ENCODE measurements at places on chromosomes 7 and 10.

DNA sequence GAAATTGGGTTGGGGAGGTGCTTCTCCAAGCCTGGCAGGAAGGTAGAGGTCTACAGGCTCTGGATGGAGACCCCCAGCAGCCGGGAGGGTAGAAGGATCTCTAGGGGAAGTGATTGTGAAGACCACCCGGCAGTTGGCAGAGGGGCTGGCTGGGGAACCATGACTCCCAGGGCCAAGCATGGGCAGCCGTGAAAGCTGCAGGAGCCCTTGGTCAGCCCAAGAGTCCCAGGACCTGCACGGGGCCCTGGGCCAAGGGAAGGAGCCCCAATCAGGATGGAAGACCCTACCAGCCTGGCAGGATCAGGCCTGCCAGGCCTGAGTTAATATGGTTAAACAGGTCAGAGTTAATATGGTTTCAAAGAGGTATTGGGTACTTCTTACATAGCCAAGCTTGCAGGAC is 126.3 kb upstream of the NANOS1 start:
- DNase-seq, result no peak

DNA sequence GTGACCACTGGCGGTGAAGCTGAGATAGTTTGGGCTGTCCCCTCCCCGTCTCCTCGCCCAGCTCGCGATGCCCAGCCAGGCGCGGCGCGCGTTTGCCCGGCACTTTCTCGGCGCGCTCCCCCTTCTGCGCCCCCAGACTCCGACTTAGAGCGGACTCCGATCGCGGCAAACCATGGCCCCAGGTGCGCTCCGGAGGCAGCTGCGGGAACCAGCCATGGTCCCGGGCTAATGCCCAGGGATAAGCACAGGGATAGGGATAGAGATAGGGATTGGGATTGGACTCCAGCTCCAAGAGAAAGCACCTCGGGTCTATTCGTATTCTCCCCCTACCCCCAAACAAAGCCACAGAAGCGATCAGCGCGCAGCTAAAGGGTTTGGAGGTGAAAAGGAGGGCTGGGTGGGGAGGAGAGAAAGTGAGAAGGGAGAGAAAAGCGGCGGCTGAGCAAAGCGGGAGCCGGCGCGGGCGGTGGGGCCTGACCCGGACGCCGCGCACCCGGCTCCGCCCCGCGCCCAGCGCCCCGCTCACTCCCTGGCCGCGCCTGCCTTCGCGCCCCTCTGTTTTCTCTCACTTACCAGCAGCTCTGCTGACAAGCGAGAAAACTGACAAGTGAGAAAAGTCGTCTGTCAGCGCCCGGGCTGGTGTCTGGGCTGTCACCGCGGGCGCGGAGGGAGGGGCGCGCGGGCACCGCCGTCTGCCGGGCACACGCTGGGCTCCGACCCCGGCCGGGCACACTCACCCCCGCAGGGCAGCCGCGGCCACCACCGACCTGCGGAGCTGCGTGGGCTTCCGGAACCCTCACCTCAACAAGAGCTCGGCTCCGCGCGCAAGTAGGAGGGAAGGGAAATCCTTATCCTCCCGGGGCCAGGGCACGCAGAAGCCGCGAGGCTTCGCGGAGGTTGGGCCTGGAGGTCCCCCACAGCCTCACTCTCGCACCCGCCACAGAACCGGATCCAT is at the start of gene PDE1C:
Gene PDE1C, minus strand, starts transcription at position 2 of the 955 bp plus-strand sequence.
- no peak for DNase-seq

- no peak for DNase-seq
Observed at GRCh38 chr10:26291721-26292480, 75.3 kb downstream of the GAD2 start.

GRCh38 chr7:47405286-47405904 is 176.5 kb downstream of the TNS3 start:
- no peak for DNase-seq

DNA sequence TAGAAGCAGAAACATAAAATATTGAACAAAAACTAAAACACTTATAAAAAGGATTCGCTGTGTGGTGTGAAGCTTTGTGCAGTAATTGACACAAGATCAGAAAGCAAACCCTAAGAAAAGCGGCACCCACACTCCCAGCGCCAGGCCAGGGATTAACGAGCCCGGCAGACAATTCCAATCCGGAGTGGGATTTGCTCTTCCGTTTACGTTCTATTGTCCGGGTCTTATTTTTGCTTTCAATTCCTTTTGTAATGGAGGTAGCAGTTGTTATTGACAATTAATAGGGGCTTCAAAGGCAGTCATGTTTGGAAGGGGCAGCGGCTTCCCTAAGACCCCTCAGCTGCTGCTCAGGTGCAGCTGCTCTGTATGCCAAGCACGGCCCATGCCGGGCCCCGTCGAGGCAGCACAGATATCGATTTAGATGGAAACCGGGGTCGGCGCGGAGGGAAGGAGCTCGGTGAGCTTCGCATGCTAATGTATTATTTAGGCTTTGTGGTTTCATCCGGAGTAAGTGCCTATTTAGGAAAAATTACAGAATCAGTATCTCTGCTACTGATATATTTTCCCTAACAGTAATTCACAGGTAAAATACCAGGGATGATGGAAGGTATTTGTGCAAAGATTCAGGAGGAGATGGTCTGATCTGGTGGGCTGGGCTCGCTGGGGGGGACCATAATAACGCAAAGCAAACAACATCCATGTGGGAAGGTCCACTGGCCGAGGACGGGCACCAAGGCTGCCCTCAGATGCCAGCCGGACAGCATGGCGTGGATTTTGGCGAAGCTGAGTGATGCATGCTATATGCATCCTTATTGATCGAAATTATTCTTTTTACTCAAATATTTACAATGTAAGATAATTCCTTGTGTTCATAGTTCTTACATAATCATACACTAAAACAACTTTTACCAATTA is 561.7 kb downstream of the PTPRN2 start:
- no peak for DNase-seq

GRCh38 chr7:147412782-147413556 is 1177.6 kb upstream of the C7orf33 start:
- DNase-seq, result no peak

DNA sequence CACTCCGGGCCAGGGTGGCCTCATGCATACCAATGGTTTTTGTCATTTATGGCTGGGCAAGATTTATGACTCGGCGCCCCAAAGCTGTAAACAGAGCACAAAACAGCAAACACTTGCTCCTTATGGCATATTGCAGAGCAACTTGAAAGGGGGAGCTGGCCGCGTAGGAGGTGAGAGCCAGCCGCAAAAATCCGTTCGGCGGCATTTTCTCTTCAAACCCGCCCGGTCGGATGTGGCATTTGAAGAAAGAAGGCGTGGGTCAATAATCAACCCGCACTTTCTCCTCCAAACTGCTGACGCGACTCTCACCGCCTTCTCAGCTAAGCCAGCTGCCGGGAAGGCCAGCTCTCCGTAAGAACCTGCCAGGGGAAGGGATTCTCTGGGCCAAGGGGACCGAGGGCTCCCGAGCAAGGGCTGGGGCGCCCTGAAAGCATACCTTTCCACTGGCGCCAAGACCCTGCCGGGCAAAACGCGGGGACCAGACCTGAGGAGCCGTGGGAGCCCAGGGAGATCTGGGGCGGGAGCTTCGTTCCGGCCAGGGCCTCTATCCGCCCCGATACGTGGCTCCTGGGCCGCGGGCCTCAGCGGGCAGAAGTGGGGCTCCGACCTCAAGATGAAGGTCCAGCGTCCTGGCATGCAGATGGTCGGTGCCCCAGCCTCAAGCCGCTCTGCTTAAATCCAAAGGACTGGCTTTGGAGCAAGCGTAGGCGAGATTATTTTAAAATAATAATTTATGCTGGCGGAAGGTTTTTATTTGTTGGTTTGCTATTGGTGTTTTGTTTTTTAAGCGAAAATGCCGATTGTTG is 12.9 kb upstream of the HOXA2 start:
- DNase-seq, result no peak

- DNase-seq, result no peak
Observed at GRCh38 chr10:49615213-49615612, 1.4 kb downstream of the CHAT start.

DNA sequence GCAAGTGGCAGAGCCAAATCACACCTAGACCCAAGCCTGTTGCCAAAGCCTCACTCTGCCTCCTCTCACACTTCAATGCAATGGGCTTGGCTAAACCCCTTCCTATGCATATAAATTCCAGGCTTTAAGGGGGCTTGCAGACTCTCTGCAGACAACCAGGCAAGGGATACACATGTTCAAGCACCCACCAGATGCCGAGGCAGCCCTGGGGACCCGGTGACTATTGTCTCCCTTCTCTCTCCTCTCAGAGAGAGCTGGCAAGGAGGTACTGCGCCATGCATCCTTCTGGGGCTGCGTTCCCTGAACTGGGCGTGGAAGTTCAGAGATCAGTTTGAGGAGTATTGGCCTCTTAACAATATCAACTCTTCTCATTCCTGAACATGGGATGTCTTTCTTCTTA is 131.2 kb downstream of the ARHGAP22 start:
- no peak for DNase-seq

GRCh38 chr7:150866932-150867564 is 14.7 kb downstream of the AOC1 start:
- no peak for DNase-seq

DNA sequence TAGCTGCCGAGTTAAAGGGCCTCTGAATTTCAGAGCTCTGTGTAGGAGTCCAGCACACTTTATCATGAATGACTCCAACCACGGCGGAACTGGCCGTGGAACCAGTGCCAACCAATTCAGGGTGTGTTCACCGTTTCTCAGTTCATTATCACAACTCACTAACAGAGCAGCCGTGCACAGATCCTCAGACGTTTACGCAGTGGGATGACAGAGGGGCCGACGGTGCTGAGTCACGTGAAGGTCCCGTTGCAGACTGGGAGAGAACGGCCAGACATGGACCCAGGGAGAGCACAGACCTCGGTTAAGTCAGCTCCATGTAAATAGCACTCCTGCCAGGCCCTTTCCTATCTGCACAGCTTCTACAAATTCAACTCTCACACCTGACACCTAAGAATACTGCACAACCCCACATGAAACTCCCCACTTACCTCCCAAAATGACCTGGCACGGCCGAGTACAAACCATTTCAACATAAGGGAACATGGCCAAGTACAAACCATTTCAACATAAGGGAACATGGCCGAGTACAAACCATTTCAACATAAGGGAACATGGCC is 95.5 kb downstream of the DIP2C start:
- no peak for DNase-seq

- DNase-seq, result no peak
Observed at GRCh38 chr10:22554461-22555182, 159.8 kb downstream of the PIP4K2A start.

DNA sequence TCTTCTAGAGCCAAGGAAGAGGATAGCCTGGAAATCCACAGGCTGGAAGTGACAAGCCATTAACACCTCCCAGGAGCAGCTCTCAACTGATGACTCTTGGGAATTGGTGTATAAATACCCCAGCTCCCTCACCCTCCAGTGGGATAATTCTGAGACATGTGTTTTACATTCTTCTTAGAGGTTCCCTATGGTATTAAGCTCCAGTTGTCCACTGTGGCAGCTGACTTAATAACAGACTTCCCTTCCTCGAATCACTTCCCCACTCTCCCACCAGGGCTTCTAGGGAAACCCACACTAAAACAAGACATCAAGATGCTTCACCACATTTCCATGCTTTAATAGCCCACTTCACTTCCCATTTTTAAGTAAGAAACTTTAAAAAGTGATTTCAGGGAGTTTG is 47.2 kb downstream of the FAM107B start:
- DNase-seq, result no peak
